ENCODE measurements at places on chromosomes 2 and 18.

- DNase-seq, result no peak
These were observed 69.0 kb downstream of the TXNL1 start for GRCh38 chr18:56569416-56569815.

DNA sequence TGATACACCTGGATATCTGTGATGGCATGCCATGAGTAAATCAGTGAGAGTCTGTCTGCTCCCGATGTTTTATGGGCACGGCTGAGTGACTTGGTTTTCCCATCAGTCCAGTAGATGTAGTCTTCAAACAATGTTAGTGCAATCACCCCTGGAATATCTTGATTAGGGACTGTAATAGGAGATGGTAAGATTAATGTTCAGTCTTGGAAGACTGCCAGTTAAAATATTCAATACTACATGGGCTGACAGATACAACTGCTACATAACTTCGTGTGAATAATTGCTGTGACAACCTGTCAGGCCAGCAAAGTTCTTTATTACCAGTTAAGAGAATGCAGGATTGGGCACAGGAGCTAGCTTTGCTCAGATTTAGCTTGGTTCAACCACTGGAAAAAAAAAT is 1673.3 kb downstream of the LRP1B start:
- DNase-seq, result no peak

GRCh38 chr2:11103984-11104793 is 51.1 kb upstream of the SLC66A3 start:
- no peak for DNase-seq

- DNase-seq, result no peak
These were observed 743.6 kb downstream of the RNF144A start for GRCh38 chr2:7660816-7661215.

DNA sequence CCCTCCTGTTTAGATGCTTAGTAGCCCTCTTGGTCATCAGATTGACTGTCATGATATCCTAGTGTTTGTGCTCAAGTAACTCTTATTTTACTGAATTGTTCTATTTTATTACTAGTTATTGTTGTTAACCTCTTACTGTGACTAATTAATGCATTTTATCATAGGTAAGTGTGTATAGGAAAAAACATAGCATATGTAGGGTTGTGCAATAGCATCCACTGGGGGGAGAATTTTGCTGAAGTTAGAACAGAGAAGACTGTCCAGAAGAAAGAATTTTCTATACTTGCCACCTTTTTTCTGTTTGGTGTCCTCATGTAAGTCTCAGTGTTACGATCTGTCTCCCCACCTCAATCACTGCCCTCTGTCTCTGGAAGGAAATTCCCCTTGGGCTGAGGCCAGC is 177.4 kb downstream of the RPIA start:
- DNase-seq, result no peak

- DNase-seq, result no peak
These were observed 540.0 kb upstream of the SLC39A10 start for GRCh38 chr2:195117011-195117410.

- no peak for DNase-seq
These were observed 5.2 kb downstream of the EML6 start for GRCh38 chr2:54728669-54729120.

GRCh38 chr2:38098421-38099098 is 22.6 kb upstream of the CYP1B1 start:
- no peak for DNase-seq

DNA sequence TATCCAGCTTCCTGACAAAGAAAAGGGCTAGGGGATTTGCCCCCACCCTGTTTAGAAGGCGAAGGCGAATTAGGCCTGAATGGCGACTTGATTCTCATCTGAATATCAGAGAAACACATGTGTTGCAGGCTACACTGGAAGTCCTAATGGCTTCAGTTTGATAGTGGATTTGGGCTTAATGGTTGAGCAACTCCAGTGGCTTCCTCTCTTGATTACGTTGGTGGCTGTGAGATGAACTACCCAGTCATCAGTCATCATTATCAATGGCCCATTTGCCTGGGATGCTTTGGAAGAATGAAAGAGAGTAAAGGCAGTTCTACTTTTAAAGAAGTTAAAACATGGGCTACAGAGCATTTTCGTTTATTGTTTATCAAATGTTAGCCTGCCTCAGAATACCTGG is 60.9 kb upstream of the IL1R1 start:
- DNase-seq, result no peak

DNA sequence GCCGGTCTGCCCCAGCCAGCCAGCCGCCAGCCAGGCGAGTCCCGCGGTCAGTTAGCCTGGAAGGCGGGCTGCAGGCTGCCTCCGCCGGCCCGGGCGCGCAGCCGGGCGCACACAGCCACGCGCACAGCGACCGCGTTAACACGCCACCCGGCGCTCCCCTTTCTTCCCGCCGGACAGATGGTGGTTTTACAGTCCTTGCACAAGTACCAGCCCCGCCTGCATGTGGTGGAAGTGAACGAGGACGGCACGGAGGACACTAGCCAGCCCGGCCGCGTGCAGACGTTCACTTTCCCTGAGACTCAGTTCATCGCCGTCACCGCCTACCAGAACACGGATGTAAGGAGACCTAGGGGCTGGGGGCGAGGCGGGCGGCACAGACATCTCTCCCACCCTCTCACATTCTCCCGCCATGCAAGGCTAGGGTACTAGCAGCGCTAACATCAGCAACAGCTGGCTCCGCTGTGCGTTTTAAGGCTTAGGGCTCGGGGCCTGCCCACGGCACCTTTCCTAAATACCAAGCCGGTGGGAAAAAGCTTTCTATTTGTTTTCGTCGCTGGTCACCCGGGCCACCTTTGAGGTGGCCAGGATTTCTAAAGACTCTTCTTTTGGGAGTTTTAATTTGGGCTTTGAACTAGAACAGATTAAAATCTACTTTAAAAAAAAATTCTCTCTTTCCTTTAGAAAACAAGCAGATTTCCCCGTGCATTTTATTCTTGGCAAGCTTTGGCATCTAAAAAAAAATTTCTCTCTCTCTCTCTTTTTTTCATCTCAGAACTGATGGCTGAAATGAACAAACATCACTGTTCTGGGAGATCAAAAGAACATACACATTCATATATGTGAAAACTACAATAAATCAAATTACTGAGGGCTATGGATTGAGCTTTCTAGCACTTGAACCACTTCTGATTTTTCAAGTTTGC is 2.9 kb downstream of the TBR1 start:
- no peak for DNase-seq

GRCh38 chr2:134836986-134837385 is 1.4 kb upstream of the ACMSD start:
- no peak for DNase-seq

GRCh38 chr2:85924522-85924921 is 35.7 kb upstream of the ST3GAL5 start:
- no peak for DNase-seq

GRCh38 chr18:56157541-56157940 is 480.9 kb downstream of the TXNL1 start:
- DNase-seq, result no peak

DNA sequence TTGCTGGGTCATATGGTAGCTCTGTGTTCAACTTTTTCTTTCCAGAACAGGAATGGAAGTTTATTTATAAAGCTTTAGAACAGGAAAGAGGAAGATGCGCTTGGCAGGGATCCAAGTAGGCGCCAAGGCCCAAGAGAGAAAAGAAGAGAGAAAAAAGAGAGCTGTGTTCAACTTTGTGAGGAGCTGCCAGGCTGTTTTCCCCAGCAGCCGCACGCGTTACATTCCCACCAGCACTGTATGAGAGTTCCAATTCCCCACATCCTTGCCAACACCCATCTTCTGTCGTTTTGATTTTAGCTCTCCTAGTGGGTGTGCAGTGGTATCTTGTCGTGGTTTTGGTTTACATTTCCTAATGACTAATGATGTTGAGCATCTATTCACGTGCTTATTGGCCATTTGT is 51.4 kb downstream of the KCNF1 start:
- DNase-seq, result no peak

- DNase-seq, result no peak
These were observed 38.5 kb downstream of the PNO1 start for GRCh38 chr2:68196120-68196716.

DNA sequence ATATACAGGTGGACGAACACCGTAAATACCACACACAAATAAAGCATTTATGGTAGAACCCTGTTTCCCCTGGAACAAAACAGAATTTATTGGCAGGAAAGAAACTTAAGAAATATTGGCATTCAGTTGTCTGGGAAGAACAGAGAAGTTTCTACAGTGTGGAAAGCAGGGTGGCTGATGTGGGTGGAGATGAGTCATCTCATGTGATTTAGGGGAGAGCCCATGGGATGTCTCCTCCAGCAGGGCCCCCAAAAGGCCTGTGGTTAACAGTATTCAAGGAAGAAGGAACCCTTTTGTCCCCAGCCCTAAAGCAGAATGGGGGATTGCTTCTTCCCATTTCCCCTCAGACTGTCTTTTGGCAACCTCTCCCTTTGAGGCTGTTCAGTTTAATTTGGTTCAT is 24.2 kb downstream of the SIX3 start:
- no peak for DNase-seq

DNA sequence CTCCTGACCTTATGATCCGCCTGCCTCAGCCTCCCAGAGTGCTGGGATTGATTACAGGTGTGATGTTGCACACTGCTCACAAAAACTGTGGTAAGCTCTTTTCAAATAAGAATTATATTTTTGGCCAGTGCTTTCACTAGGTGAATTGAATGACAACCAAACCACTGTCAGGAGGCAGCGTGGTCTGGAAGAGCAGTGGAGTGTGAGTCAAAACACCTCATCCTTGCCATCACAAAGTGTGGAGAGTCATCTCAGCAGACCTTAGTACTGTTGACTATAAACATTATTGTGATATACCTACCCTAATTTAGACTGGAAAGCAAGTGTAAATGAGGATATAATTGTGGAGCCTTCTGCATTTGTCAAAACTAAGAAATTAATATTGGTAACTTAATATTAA is 61.3 kb downstream of the UBE2E3 start:
- DNase-seq, result no peak

GRCh38 chr2:150088538-150088937 is 398.9 kb downstream of the RND3 start:
- DNase-seq, result no peak

DNA sequence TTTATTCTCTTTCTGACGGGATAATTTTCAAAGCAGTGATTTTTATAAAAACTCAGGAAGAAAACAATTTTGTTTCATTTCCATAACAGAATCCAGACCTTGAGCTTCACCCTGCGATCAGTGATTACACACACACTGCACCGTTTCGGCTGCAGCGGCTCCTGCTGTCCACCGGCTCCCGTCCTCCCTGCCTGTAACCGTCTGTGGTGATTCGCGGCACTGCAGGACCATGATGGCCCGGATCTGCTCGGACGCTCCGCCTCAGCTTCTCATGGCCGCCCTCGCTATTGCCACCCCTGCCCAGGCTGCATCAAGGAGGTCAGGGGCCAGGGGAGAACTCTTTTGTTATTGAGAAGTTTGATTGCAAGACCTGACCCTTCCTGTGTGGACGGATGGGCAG is 246.1 kb downstream of the TWIST2 start:
- DNase-seq, result no peak

- no peak for DNase-seq
These were observed 692.6 kb upstream of the TMEFF2 start for GRCh38 chr2:192887337-192887736.

DNA sequence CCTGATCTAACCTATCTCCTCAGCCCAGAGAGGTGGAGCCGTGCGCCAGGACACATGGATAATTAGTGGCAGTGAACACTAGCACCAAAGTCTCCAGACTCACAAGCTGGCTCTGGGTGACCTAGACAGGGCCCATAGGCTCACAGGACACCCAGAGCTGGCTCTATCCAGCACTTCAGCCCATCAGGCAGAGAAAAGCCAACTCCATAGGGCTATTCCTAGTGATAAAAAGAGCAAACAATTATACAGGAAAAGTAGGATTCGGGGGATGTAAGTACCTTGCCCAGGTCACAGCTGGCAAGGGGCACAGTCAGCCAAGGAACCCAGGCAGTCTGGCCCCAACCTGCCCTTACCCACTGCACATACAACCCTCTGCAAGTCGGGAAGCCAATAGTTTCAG is 178.6 kb downstream of the TNS1 start:
- no peak for DNase-seq

GRCh38 chr2:151159109-151159662 is 102.5 kb downstream of the RBM43 start:
- no peak for DNase-seq

- DNase-seq, result no peak
These were observed 286.5 kb upstream of the REV1 start for GRCh38 chr2:99776206-99776905.

GRCh38 chr2:171487201-171487600 is 35.1 kb upstream of the CYBRD1 start:
- DNase-seq, result no peak

DNA sequence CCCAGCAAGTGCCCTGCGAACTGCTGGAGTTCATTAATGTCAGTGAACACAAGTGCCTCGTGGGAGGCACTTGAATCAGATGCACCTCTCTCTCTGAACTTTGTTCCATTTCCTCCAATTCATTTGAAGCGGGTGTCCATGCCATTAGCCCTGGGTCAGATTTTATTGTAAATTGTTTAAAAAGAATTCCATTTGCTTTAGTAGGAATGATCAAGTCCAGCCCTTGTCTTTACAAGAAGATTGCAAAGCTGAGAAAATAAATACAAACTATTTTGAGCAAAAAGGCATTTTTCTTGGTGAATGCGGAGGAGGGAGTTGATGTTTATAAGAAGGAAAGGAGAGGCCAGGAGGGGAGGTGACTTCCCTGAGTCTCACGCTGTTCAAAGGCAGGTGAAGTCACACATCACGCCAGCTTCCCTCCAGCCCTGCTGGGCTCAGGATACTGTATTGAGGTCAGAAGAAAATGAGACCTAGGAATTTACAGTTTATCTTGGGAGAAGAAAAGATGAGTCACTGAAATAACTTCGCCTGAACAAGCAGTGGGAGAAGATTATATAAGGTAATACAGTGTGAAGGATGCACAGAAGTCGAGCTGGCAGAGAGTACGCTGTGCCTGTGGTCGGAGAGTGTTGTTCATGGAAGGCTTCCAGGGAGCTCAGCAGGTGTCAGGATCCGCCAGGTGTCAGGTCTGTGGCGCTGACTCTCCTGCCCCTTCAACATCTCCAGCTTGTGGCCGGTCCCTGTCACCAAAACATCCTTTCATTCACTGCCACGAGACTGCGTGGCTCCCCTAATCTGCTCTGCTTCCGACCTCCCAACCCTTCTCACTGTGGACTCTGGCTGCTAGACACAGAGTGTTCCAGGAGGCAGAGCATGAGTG is 36.5 kb downstream of the EFR3B start:
- DNase-seq, result no peak

DNA sequence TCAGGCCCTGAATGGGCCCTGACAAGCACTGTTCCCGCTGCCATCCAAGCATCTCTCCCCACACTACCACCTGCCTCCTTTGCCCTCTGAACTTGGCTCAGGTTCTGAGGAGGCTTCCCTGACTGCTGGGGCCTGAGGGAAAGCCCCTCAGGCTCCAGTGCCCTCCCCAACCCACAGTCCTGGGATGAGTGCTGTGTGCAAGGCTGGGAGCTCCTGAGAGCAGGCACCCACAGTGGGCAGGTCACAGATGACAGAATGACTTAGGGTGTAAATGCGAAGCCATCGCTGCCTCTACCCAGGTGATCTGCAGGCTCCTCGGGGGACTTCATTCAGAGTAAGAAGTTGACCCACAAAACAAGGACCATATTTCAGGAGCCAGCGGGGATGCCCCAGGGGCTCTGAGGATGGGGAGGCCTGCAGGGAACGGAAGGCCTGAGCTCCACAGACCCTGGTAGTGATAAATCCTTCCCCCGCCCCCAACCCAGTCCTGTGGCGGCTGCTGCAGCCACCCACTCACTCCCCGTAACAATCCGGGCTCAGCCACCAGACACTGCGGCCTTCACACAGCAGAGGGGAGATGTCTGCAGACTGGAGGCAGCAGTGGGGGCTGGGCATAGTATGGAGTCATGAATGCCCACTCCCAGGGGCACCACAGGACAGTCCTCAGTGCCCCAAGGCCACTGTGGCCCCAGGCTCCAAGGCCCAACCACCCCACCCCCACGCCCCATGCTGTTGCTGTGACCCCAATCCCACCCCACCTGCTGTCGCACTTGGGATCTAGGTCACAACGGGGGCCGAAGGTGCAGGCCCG is 8.9 kb downstream of the BIN1 start:
- DNase-seq, result no peak
